Nasal cavity respiratory epithelium epithelial cell of viscerocranial mucosa (primary cell): ENCODE measurements at places on chromosomes 12 and 14. TPM values are rescaled to one million over a fixed set of nuclear protein-coding genes. Genes with fewer than 3 reads are reported as not detected.

ASCL1 gene
- total RNA-seq: not detected in 2 replicates

PAX9 gene
- total RNA-seq: 2.7 and 8.6 TPM in 2 replicates

ZNF891 gene
- total RNA-seq: 0.34 and 1.6 TPM in 2 replicates

OTOGL gene
- total RNA-seq: under 0.01 TPM in 1 of 2 replicates, not detected in the other

HVCN1 gene
- 0.34 and 2.4 TPM in 2 replicates for total RNA-seq

PROX2 gene
- total RNA-seq: not detected in 2 replicates

TSPAN11 gene
- total RNA-seq: 0.07 TPM in 1 of 2 replicates, not detected in the other

LIN7A gene
- not detected in 2 replicates for total RNA-seq

NFATC4 gene
- 3.4 and 9.5 TPM in 2 replicates for total RNA-seq

VPS33A gene
- total RNA-seq: 19.1 and 23.0 TPM in 2 replicates

FGFR1OP2 gene
- total RNA-seq: 41.7 and 56.2 TPM in 2 replicates

TRIM9 gene
- total RNA-seq: under 0.01 and 0.64 TPM in 2 replicates

EIF2S3B gene
- 0.68 and 7.4 TPM in 2 replicates for total RNA-seq

RNF212B gene
- not detected in 2 replicates for total RNA-seq

IL23A gene
- total RNA-seq: 0.21 and 0.34 TPM in 2 replicates

NEDD8 gene
- 127 and 135 TPM in 2 replicates for total RNA-seq

GSG1 gene
- not detected in 2 replicates for total RNA-seq

KCNA5 gene
- total RNA-seq: not detected in 2 replicates

ALKBH1 gene
- total RNA-seq: 11.7 and 15.4 TPM in 2 replicates

IL31 gene
- total RNA-seq: not detected in 2 replicates

PPP4R4 gene
- 15.9 and 17.4 TPM in 2 replicates for total RNA-seq

ADCY4 gene
- total RNA-seq: 0.85 and 1.0 TPM in 2 replicates

PPP1R36 gene
- 0.34 and 0.50 TPM in 2 replicates for total RNA-seq

SMIM41 gene
- total RNA-seq: under 0.01 TPM in 1 of 2 replicates, not detected in the other

LLPH gene
- 5.5 and 13.4 TPM in 2 replicates for total RNA-seq

NINJ2 gene
- 0.36 TPM in 1 of 2 replicates, not detected in the other for total RNA-seq

SLC22A17 gene
- total RNA-seq: 1.0 and 4.9 TPM in 2 replicates

TAS2R7 gene
- total RNA-seq: not detected in 2 replicates
